ENCODE measurements at places on chromosomes 2 and 18.

DNA sequence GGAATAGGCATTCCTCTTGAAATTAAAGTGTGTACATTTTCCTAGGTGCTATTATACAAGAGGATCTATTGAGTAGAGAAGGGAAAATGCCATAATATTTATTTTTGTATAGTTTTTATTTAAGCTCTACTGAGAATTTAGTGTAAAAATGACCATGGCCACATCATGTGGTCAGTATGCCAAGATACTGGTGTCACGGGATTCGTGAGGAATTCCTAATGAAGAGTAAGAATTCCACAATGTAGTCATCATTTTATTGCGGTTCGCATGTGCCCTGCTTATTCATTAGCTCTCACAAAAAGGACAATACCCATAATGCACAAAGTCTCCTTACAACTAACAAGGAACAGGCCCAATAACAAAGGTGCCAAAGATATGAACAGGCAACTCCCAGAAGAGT, 39.3 kb upstream of the PARD3B start:
- DNase-seq = no peak

DNA sequence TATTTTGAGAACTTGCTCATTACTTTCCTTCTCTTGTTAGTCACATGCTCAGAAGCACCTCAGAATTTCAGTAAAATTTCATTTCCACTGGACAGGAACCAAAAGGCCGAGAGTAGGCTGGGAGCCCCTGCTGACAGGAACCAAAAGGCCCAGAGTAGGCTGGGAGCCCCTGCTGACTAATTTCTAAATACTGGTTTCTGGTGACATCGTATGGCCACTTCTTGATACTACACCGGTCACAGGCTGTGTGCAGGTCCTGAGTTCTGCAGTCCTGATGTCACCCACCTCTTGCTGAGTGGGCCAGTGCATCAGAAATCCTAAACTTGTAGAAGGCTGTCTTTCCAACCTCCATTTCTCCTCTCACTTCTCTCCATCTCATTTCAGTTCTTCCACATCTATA, 17.7 kb upstream of the EN1 start:
- DNase-seq = no peak

- no peak for DNase-seq
Observed at GRCh38 chr2:40343902-40344301, 108.0 kb downstream of the SLC8A1 start.

DNA sequence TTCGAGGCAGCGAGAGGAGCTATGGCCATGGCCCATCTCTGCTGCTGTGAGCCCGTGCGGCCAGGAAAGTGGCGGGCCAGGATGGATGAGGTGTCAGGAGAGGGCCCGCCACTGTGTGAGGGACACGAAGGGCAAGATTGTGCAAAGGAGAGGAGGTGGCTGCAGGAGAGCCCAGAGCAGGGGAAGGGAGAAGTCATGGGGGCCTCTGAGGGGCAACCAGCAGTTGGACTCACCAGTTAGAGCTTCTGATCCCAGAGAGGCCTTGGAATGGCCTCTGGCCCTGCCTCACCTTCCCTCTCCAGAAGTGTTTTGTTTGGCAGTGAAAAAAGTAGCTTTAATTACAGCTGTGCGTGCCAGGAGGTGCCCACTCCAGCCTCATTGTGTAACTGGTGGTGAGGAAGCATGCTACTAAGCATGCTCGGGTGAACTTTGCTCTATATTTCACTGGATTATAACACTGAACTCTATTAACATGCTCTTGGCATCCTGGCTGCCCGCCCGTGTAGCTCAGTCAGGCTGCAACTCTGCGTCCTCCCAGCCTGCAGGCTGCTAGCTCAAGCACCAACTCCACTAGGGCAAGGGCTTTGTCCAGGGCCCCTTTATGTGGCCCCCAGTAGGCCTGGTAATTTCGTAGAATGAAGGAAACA, 34.2 kb downstream of the IMPA2 start:
- DNase-seq = no peak

DNA sequence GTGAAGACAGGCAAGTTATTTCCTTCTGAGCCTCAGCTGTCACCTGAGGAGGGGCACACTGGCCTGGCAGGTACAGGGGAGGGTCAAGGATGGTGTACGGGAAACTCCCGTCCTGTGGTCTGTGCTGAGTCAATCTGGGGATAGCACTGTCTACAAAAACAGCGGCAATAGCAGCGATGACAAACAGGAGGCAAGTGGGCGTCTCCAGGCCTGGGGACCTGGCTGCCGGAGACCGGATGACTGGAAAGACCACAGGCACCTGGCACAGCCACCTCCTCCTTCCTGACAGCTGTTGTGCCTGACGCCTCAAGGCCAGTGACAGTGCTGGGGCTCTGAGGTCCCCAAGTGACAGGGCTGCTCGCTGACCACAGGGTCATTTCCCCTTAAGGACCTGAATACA, 202.1 kb upstream of the HS6ST1 start:
- DNase-seq = no peak

DNA sequence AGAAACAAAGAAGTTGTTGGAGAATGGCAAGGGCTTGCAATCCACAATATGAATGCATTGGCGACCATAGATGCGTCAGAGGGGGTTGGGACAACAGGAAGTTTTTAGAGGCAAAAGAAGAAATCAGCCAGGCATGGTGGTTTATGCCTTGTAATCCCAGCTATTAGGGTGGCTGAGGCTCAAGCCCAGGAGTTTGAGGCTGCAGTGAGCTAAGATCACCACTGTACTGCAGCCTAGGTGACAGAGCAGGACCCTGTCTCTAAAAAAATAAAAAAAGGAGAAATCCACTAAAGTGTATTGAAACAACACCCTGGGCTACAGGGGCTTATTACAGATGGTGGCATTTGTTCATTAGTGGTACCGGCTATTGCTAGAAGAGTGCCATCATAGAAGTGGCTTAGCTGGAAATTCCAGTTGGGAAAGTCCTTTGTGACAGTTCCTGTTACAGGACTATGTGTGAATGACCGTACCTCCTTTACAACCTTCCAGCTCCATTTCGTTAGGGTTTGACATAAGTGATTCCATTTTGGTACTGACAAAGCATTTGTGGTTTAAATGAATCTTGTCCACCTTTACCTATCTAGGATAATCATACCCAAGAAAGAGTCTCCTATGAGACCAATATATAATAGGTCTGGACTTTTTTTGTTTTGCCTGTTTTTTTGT, 10.7 kb upstream of the WDSUB1 start:
- no peak for DNase-seq

GRCh38 chr2:75548036-75548573, 12.6 kb downstream of the EVA1A start:
- no peak for DNase-seq

DNA sequence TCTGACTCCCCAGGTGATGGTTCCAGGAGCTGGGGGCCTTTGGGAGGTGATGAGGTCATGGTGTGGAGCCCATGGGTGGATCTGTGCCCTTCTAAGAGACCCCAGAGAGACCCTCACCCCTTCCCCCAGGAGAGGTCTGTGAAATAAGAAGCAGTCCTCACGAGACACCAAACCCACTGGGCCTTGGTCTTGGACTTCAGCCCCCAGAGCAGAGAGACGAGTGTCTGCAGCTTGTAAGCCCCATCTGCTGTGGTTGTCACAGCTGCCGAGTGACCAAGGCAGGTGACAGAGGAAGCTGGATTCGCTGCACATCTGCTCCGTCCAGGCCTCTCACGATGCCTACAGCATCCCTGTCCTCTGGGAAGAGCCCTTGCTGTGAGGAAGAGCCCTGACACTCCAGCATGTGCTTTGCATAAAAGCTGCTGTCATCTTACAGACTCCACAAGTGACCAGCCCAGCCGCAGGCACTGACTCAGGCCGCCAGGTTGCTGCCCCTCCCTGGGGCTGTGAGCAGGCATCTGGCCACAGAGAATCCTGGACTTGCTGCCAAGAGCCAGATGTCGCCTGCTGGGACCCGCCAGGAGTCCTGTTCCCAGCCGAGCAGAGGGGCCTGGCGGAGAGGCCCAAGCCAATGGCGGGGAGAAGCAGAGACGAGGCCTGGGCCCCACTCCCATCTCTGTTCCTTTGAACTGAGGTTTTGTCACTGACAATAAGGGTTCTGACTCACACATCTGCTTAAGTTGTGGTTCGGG, 150.8 kb downstream of the PXDN start:
- no peak for DNase-seq

DNA sequence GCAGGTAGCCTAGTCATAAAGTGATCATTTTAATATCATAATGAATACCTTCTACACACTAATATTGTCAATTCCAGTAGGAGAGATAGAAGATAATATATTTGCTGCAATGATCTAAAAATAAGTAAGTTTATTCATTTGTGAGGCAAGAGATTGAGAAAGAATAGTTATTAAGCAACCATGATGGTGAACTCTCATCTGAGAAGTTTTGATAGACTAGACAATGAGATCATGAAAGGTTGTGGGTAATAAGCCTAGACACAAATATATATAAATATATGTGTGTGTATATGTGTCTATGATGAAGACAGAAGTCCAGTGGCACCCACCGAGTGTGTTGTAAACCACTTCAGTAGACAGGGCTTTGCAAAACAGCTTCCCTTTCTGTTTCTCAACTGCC, 181.0 kb upstream of the CHST9 start:
- no peak for DNase-seq

GRCh38 chr2:160333324-160334027, 133.4 kb upstream of the ITGB6 start:
- no peak for DNase-seq

- no peak for DNase-seq
Observed at GRCh38 chr2:85405201-85406059, 4.7 kb downstream of the CAPG start.

DNA sequence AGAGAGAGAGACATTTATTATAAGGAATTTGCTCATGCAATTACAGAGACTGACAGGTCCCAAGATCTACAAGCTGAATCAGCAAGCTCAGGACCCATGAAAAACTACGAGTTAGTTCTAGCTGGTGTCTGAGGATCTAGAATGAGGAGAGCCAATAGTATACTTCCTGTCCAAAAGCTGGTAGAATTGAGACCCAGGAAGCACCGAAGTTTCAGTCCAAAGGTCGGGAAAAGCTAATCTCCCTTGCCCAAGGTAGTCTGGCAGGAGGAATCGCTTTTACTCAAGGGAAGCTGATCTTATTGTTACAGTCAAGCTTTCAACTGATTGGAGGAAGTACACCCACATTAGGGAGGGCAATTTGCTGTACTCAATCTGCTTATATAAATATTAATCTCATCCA, 389.6 kb downstream of the ADCYAP1 start:
- DNase-seq = no peak

DNA sequence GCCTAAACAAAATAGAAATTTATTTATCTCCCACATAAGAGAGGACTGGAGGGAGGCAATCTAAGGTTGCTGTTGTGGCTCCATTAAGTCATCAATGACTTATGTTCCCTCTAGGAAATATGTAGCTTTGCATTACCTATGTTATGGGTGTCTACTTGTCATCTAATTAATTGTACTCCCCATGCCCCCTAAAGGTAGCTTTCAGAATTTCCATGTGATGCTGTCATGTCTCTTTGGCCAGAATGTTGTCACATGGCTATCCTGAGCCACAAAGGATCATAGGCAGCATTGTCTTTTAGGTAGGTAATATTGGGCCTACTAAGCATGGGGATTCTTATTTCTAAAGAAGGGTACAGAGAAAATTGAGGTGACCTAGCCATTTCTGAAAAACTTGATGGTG, 935.6 kb upstream of the FANCL start:
- no peak for DNase-seq

- no peak for DNase-seq
Observed at GRCh38 chr18:45670281-45670962, 53.6 kb upstream of the SLC14A1 start.

- DNase-seq = no peak
Observed at GRCh38 chr2:18516112-18516511, 44.3 kb downstream of the RDH14 start.

DNA sequence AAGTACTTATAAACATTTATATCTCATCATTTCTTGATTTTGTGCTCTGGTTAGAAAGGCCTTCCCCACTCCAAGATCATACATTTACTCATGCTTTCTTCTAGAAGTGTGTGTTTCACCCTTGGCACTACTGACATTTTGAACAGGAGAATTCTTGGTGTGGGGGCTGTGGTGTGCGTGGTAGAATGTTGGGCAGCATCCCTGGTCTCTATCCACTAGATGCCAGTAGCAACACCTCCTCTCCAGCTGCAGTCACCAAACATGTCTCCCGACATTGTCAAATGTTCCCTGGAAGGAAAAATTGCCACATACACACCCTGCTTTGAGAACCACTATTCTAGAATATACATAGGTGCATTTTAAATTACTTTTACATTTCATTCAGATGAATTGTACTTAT, 8.7 kb upstream of the TGIF1 start:
- DNase-seq = no peak

GRCh38 chr18:50013363-50014138, 181.4 kb downstream of the MYO5B start:
- DNase-seq = no peak

GRCh38 chr2:212711856-212712255, 173.3 kb upstream of the ERBB4 start:
- DNase-seq = no peak

GRCh38 chr18:25759111-25759510, 331.3 kb downstream of the SS18 start:
- DNase-seq = no peak

DNA sequence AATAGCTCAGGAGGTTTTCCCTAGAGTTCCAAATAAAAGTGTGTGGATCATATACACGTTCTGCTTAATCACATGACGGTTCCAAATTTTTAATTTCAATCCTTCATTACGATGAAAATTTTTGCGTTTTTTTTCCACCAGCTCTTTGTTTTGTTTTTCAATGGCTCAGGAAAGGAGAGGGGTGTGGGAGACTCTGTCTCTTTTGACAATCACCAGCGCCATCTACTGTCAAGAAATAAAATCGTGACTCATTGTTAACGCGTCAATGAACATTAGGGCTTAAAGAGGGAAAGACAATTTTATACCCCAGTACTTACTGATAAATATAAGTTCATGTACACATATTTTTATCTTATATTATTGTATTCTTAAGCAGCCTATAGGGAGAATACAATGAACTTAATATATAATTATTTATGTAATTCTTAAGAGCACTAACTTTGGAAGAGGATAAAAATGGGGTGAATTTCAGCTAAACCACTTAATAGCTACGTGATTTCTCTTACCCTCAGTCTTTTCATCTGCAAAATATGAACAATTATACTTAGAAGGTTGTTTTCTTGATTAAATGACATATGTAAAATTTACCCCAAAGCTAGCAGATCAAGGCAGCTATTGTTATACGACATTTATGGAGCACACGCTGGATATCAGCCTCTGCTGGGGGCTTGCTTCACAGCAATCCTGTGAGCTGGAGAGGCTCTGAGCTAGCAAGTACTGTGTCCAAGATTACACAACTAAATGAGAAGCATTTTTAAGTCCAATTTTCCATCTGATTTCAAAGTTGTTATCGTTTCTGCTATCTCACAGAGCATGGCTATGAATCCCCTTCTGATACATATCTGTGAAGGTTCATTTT, 47.4 kb upstream of the RMDN2 start:
- no peak for DNase-seq

- no peak for DNase-seq
Observed at GRCh38 chr2:27304488-27305240, 3.6 kb downstream of the UCN start.

DNA sequence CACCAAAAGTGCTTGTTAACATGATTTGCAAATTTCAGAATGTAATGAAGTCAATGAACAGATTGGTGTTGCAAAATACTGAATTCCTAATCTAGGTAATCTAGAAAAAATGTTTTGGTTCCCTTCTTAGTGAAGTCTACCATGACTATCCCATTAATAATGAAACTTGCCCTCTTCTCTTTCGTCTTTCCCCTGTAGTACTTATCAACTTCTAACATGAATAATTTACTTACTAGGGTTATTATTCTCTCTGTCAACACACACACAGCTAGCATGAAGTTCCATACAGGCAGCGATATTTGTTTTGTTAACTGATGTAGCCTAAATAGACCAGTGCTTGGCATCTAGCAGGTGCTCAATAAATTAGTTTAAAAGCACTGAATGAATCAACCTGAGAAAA, 160.2 kb downstream of the NCK2 start:
- DNase-seq = no peak

- DNase-seq = no peak
Observed at GRCh38 chr2:132815516-132815915, 145.5 kb upstream of the LYPD1 start.

Data from esophagus squamous epithelium (tissue), 5 donors.